GM18507 (cell line): ENCODE measurements at places on chromosomes 2 and 18.

GRCh38 chr2:86315084-86315483, 22.3 kb downstream of the REEP1 start:
- DNase-seq: no peak

DNA sequence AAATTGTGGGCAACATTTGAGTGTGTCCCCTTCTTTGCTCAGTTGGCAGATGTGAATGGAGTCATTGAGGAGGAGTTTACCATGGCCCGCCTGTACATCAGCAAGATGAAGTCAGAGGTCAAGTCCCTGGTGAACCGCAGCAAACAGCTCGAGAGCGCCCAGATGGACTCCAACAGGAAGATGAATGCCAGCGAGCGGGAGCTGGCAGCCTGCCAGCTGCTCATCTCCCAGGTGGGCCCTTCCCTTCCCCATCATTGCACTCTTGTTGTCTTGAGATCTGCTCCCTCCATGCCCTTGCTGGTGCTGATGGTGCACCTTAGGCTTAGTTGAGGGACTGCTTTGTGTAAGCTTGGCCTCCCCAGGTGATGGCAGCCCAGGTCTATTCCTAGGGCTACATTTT, 47.5 kb upstream of the LYPD6B start:
- no peak for DNase-seq

- no peak for DNase-seq
Measured at GRCh38 chr2:20913491-20913890, 90.6 kb upstream of the LDAH start.

DNA sequence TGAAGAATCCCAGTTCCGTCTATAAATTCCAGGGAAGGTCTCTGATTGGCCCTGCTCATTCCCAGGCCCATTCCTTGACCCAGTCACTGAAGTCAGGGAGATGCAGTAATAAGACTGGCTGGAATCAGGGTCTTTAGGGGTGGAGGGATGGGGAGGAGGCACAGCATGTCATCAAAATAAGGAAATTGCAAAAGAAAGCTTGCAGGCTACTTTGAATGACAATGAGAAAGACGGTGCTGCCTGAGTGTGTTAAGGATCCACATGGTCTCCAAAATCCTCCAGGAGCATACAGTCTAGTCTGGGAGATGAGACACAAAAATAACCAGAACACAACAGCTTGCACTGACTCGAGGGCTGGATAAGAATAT, 2.0 kb upstream of the DES start:
- DNase-seq: no peak

DNA sequence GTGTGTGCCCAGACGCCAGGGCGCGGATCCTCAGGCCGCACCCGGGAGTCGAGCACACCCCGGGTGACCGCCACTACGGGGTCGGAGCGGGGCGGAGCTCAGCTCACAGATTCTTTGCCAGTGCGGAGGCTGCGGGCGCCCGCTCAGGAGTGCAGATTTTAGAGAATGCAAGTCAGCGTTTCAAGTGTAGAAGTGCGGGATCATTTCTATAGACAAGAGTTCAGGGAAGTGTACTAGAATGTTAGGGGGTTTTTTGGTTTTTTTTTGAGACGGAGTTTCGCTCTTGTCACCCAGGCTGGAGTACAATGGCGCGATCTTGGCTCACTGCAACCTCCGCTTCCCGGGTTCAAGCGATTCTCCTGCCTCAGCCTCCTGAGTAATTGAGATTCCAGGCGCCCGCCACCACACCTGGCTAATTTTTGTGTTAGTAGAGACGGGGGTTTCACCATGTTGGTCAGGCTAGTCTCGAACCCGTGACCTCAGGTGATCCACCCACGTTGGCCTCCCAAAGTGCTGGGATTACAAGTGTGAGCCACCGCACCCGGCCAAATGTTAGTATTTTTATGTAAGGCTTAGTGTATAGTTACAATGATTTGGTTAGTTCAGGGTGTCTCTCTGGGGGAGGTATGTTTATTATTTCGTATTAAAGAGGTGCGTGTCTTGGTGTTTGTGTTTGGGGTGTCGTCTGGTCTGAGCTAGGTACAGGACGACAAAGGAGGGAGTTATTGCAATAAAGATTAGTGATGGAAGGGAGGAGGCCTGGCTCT, 619 bp upstream of the FAM168B start:
- no peak for DNase-seq

- DNase-seq: no peak
Measured at GRCh38 chr18:30987467-30988241, 54.9 kb downstream of the DSC3 start.

DNA sequence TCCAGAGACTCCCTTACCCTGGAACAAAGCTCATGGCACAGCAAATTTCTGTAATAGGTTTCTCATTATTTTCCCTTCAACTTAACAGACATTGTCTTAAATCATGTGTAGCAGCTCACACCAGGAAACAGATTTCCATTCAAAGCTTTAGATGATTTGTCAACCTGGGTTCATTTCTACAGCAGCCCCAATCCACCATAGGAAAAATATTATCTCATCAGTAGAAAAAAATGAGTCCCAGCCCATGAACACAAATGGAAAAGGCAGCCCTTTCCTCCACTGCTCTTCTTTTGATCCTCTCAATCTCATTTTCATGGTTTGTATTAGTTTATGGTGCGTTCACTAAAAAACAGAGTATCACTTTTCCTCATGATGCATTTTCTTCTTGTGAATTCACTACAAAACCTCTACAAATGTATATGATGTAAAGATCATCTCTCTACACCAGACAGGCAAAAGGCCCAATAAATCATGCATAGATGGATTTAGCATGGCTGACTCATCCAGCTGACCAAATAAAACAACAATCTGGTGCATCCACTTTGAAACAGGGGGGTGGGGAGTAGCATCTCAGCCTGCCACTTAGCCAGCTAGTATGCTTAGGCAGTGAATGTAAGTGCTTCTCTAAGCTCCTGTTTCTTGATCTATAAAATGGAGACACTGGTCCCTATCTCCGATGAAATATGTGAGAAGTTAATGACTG, 78.6 kb downstream of the SATB2 start:
- DNase-seq: no peak

DNA sequence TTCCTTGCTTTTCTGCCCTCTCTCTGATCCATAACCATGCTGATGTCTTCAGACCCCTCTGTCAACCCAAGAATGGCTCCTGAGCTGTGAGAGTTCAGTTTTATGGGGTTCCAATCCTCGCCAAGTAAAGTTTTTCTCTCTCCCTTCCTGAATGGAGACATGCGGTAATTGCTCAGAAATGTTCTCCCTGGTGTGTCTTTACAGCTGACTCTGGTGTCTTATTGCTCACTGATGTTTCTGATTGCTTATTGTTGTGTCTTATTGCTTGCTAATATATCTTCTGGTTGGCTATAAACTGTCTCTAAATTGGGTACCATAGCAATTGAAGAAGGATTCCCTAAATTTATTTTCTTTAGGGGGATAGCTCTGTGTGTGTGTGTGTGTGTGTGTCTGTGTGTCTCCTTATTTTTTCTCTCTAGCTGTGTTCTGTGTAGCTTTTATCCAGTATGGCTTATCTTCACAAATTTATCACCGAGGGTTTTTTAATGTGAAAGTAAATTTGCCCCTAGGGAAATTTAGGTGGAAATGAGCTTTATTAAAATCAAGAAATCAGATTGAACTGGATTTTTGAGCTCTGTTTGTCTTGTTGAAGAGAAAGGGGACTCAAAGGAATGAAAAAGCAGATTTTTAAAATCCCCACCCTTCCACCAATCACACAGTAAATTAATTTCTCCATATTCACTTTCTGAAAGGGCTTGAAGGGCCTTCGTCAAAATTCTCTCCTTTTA, 19.5 kb downstream of the MGAT5 start:
- no peak for DNase-seq

GRCh38 chr18:12485479-12486105, 77.9 kb downstream of the PRELID3A start:
- no peak for DNase-seq

DNA sequence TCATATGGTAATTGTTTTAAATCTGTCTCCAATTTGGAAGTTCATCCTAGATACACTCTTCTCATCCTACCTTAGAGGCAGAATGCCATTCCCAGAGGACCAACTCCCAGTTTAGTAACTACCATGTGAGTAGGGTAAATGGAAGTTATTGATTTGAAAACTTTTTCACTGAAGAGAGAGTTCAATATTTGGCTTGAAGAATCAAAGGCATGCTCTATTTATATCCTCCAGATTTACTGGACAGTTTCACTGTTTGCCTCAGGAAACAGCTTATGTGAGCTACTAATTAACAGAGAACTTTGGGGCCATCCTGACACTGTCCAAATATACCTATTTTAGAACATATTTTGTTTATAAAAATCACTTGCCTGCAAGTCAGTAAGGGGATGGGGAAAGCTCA, 607.2 kb upstream of the GYPC start:
- no peak for DNase-seq
